Smooth muscle cell of the pulmonary artery (primary cell): ENCODE measurements at places on chromosomes 7 and 10. TPM values are rescaled to one million over a fixed set of nuclear protein-coding genes. Genes with fewer than 3 reads are reported as not detected.

VWDE gene
- under 0.01 TPM in 1 of 2 replicates, not detected in the other for total RNA-seq

INMT gene
- 12.0 and 13.1 TPM in 2 replicates for total RNA-seq

TSPAN15 gene
- total RNA-seq, result 0.33 and 1.7 TPM in 2 replicates

INHBA gene
- total RNA-seq, result 67.4 and 92.3 TPM in 2 replicates

TCF7L2 gene
- total RNA-seq, result 3.7 and 6.2 TPM in 2 replicates

GPR158 gene
- 0.26 and 0.33 TPM in 2 replicates for total RNA-seq

AKR1B15 gene
- total RNA-seq, result 0.07 TPM in 1 of 2 replicates, not detected in the other

TNS3 gene
- total RNA-seq, result 74.0 and 99.2 TPM in 2 replicates

SLC26A5 gene
- total RNA-seq, result not detected in 2 replicates

ARHGEF35 gene
- 0.63 and 1.3 TPM in 2 replicates for total RNA-seq

MPP7 gene
- total RNA-seq, result 0.92 and 1.6 TPM in 2 replicates

SMKR1 gene
- 0.20 TPM in 1 of 2 replicates, not detected in the other for total RNA-seq

LANCL2 gene
- total RNA-seq, result 13.6 and 15.2 TPM in 2 replicates

KCNIP2 gene
- 1.5 and 1.8 TPM in 2 replicates for total RNA-seq

GPER1 gene
- total RNA-seq, result 3.2 and 5.3 TPM in 2 replicates

ADGRA1 gene
- total RNA-seq, result not detected in 2 replicates

DMBT1 gene
- 0.03 and 0.13 TPM in 2 replicates for total RNA-seq

TEX47 gene
- total RNA-seq, result not detected in 2 replicates

OR2A42 gene
- 0.03 TPM in 1 of 2 replicates, not detected in the other for total RNA-seq

MRLN gene
- total RNA-seq, result not detected in 2 replicates

CCDC172 gene
- total RNA-seq, result not detected in 2 replicates

CCDC3 gene
- 23.1 and 64.4 TPM in 2 replicates for total RNA-seq

COX19 gene
- 9.8 and 10.1 TPM in 2 replicates for total RNA-seq

GPR15LG gene
- not detected in 2 replicates for total RNA-seq

SPOCK2 gene
- total RNA-seq, result 0.26 and 0.69 TPM in 2 replicates
